ENCODE measurements at places on chromosomes 4 and X.
A peak's percentile ranks its signal among the peaks of the same experiment; 100 is the strongest.

GRCh38 chr4:106034751-106035150 lies 139.5 kb downstream of the NPNT start:
- DNase-seq: peak; percentile 55

GRCh38 chrX:68808686-68809357 lies 20.0 kb upstream of the EFNB1 start:
- DNase-seq: peak; percentile 67

GRCh38 chrX:7133050-7133440 lies 14.5 kb upstream of the STS start:
- peak; percentile 71 for DNase-seq

GRCh38 chr4:89369581-89369980 lies 62.0 kb upstream of the GPRIN3 start:
- DNase-seq: no peak

DNA sequence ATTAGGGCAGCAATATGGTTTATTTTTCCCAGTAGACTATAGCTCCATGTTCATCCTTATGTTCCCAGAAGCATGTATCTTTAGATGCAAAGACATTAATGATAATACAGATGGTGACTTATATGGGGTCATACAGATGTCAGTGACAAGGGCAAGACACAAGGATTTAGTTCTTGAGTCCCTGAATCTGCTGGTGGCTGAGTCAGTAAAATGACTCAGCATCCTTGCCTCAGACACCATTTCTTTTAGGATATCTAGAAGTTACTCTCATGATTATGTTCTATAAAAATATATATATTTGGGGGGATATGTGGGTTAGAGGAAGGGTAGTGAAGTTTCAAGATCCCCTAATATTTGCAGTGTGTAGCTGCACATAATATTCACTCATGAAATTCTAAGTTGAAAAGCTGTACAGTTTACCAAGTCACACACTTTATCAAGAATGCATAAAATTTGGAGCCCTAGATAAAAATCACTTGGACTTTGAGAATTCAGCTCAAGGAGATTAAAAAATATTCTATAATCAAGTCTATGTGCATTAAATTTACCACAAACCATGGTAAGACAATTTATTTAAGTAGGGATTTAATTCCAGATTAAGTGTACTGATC lies 101.9 kb downstream of the LNX1 start:
- DNase-seq: no peak

All from islet precursor cell (in vitro differentiated cells).